SJSA1 (cell line): ENCODE measurements at places on chromosomes 12 and 14.

GRCh38 chr12:9794484-9795093 is 32.7 kb upstream of the KLRF1 start:
- peaks cover 37% of the 10 kb centered on the region for H3K4me1 ChIP-seq
- H3K27me3 ChIP-seq: no peaks in the 10 kb centered on the region
- H3K36me3 ChIP-seq: no peaks in the 10 kb centered on the region

- H3K27ac ChIP-seq: no peak within 1 kb of the TSS
- H3K27me3 ChIP-seq: peaks cover 27% of the 10 kb centered on the region
- H3K4me3 ChIP-seq: no peak within 1 kb of the TSS
- H3K36me3 ChIP-seq: peaks cover 3% of the 10 kb centered on the region
- peaks cover 32% of the 10 kb centered on the region for H3K4me1 ChIP-seq
Measured at GRCh38 chr14:105486163-105486973, at the start of gene CRIP1. TSS of gene CRIP1 (plus strand) at chr14:105486886. CDS start at chr14:105487260, 374 bp downstream.

DNA sequence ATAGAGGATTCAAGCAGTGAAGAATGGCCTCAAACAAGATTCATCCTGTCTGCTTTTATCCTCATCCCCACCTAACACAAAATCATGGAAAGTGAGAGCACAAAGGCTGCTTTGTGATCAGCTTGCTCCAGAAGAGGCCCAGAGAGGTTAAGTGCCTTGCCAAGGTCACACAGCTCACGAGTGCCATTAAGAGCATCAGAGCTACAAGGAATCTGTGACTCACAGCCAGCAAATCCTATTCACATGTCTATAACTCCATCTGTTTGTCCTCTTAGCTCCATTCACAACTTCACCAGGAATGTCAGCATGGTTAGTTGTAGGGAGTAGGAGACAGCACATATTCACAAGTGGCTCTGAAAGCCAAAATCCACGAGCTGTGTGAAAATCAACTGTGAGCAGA is 79.8 kb downstream of the TTC9 start:
- H3K36me3 ChIP-seq: no peaks in the 10 kb centered on the region
- no peak overlapping the region for H3K4me3 ChIP-seq

DNA sequence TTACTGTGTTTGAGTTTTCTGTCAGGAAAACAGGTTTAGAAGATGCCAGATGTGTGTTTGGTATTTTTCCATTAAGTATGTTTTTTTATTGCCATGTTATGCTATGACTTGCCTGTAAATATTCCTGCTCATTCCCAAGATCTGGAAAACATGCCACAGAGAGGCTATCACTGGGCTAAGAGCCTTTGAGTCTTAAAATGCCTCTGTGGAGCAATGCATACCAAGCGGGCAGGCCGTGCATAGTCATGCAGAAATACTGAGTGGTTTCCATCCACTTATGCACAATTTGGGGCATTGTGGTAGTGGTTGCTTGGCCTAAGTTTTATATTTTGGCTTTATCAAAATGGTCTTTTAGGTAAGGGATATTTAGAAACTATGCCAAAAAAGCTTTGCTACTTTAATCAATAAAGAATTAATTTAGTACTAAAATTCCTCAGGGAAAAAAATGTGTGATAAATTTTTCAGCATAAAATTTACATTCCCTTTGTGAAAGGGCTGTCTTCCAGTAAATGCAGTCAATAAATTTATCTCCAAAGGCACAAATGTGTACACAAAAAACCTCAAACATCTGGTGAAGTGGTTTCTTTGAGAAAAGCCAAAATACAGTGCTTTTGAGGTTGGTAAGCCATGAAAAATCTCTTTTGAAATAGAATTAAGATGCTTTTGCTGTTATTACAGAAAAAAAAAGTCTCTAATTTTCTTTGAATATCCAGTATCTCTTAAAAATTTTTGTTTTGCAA is 341.3 kb upstream of the FBXO33 start:
- no peaks in the 10 kb centered on the region for H3K4me1 ChIP-seq
- H3K36me3 ChIP-seq: no peaks in the 10 kb centered on the region

GRCh38 chr12:104291867-104292524 is 11.5 kb upstream of the EID3 start:
- peaks cover 7% of the 10 kb centered on the region for H3K4me1 ChIP-seq
- no peak for DNase-seq
- H3K27me3 ChIP-seq: no peaks in the 10 kb centered on the region
- no peak overlapping the region for H3K4me3 ChIP-seq
- no peak overlapping the region for H3K27ac ChIP-seq
- peaks cover 88% of the 10 kb centered on the region for H3K36me3 ChIP-seq

DNA sequence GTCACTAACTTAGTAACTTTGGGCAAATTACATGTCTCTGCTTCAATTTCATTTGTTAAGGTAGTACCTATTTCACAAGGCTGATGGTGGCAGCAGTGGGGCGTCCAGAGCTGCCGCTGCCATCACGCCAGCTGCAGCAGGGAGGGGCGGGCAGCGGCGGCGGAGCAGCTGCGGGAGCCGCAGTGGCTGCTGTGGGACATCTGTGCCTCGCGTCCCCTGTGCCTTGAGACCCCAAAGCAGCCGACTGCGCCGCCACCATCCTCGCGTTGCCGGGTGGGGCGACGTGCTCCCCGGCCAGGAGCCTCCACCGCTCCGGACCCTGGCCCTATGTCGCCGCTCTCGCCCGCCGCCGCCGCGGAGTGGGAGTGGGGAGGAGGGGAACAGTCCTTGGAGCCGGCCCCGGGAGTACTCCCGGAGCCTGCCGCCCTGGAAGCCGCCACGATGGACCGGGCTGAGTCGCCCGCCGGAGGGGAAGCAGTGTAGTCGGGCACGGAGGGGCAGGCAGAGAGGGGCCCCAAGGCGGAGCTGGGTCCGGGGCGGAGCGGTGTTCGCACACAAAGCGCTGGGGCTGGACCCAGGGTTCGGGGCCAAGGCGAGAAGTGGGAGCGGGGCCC is 51.4 kb downstream of the A2M start:
- peak overlapping the region; percentile 65 for H3K27ac ChIP-seq
- H3K4me1 ChIP-seq: peaks cover 11% of the 10 kb centered on the region; the same call in 1 of the 2 replicates
- DNase-seq: peak; percentile 51
- H3K36me3 ChIP-seq: peaks cover 4% of the 10 kb centered on the region
- peaks cover 5% of the 10 kb centered on the region; the same call in 1 of the 2 replicates for H3K27me3 ChIP-seq
- peak overlapping the region; percentile 83 for H3K4me3 ChIP-seq

DNA sequence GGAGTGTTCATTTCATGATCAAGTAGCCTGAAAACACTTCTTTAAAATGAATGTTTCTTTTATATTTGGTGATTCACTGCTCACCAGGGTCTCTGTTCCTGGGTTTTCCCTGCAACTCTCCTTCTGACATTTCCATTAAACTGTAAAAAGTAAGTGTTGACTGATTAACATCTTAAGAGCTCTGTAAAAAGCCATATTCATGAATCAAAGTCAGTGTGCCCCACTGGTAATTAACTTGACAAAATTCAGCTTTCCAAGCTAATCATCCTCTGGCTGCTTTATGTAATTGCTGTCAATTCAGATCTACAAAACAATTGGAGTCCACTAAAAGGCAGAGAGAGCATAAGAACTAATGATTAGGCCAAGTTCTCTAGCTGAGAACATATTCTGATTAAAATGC is 41.6 kb downstream of the CNTN1 start:
- DNase-seq: no peak
- H3K36me3 ChIP-seq: peaks cover 24% of the 10 kb centered on the region
- no peak overlapping the region for H3K4me3 ChIP-seq
- no peaks in the 10 kb centered on the region for H3K4me1 ChIP-seq
